Omental fat pad (tissue), 4 donors: ENCODE measurements at places on chromosomes 16 and 17.

DNA sequence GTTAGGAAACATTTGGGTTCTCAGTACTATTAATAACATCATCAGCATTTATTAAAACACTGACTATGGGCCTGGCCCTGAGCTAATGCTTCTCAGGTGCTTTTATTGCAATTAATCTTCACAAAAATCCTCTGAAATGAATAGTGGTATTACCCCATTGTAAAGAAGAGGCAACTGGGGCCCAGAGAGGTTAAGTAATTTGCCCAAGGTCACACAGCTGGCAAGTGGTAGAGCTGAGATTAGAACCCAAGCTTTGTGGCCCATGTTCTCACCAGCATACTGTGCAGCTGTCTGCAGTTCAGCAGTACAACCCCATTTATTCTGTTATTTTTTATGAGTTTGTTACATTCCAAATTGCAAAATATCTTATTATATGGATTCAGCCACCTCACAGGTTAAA lies 82.3 kb downstream of the TBC1D16 start:
- DNase-seq = no peak

- DNase-seq = no peak
Observed at GRCh38 chr16:82203198-82203597, 33.2 kb upstream of the MPHOSPH6 start.

DNA sequence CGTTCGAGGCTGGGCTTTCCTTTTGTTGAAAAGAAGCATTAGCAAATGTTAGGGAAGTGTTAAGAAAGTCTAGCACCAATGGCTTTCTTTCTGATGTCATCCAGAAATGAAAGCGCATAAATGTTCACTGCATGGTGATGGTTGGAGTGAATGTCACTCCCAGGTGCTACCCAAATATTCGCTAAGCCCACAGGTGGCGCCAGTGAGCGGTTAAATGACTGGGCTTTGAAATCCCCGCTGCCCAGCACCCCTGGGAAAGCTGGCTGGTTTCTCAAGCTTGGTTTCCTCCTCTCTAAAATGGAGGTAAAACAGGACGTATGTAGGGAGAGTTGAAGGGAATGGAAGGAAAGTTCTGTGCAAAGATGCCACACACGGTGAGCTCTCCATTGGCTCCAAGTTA lies 104.4 kb downstream of the IRX5 start:
- DNase-seq = no peak

- DNase-seq = no peak
Observed at GRCh38 chr17:7548585-7549400, at the start of gene TNFSF12. Gene TNFSF12, plus strand, starts transcription at chr17:7549058. Its CDS starts 96 bp downstream, at chr17:7549154.

GRCh38 chr17:73748508-73748907 lies 104.3 kb upstream of the SDK2 start:
- no peak for DNase-seq

DNA sequence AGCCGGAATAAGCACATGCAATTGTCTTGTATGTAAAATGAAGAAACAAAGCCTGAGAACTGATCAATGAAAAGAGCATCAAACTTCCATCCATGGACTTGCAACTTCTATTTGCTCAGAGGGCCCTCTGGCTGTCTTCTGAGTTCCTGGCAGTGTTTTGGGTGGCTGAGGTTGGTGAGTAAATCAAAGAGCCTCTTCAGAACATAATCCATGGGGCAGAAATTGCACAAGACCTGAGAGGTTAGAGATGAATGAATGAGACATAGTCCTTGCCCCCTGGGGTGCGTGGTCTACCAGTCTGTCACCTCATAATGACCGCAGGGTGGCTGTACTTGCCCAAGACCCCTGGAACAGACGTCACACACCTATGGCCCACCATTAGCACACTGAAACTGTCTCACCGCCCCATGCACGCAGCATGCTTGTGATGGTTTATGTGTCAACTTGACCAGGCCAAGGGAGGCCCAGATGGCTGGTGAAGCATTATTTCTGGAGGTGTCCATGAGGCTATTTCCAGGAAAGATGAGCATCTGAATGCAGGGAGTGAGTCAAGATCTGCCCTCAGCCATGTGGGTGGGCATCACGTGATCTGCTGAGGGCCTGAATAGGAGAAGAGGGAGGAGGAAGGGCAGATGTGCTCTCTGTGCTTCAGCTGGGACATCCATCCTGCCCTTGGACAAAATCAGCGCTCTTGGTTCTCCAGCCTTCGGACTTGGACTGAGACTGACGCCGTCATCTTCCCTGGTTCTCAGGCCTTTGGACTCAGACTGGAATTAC lies 8.3 kb downstream of the PIK3R6 start:
- DNase-seq = no peak

- no peak for DNase-seq
Observed at GRCh38 chr17:7897773-7898172, 9.2 kb downstream of the CHD3 start.

DNA sequence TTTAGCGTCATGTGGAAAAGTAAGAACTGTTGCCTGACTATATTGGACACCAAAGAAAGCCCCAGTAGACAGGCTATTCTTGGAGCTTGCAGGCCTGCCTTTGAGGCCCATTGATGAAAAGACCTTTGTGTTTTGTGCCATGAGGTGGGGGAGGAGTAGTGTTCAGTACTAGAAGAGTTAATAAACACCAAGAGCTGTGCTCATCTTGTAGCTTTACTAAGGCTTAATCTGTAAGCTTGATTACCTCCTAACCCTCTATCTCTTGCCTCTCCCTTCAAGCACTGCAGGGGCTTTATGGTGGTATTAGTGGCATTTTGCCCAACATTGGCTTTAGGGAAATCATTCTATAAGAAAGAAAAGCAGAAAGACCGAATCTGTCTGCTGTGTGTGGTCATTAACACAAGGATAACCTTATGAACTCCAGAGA lies 220.2 kb upstream of the TBX2 start:
- no peak for DNase-seq

DNA sequence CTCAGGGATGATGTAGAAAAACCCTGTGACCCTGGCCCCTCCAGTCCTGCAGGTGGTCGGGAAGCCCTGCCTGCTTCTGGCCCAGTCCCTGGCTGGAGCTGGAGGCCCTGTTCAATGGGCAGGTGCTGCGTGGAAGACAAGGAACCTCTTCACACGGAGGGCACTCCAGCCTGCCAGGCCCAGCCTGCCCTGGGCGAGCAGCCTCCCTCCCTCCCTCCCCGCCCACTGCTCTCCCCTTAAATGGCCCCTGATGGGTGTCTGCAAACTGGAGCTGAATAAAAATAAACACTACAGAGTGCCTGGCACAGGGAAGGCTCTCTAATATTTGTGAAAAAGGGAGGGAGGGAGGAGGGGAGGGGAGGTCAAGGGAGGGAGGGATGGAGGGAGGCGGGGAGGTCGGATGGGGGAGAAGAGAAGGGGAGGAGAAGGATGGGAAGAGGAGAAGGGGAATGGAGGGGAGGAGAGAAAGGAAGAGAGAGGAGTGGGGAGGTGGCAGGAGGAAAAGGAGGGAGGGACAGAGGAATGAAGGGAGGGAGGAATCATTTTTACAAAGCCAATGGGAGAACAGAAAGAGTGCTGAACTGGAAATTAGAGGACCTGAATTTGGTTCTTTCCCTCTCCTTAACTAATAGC lies 222.8 kb upstream of the TNRC6C start:
- no peak for DNase-seq

DNA sequence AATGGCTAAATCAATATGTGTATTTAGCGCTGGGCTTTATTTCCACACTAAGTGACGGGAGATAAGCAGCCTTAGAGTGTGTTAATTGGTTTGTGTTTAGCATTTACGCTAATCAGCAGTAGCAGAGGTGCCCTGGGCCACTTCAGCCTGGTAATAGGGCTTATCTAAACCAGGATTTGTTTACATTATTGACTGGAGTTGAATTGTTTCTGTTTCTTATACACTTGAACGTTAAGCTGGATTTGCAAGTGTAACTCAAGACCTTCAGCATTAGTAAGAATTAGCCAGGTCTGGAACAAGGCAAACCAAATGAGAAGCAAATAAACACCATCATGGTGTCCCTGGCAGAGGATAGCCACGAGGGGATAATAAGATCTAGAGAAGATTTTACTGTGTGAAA lies 313.6 kb downstream of the HS3ST4 start:
- DNase-seq = no peak

DNA sequence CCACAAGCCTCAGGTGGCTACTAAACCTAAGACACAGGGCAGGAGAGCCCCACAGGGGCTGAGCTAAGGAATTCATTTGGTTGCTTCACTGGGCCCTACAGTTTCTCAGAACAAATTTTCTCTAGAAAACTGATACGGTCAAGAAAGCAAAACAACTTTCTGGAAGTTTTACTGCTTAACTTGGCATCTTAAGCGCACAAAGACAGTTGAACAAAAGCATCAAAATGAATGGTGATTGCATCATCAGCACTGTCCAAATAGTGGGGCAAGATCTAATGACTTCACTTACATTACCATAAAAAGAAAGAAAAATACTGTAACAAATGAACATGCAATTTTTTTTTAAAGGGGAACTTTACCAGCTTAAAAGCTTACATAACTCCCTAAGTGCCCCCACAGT lies 47.6 kb downstream of the XPO6 start:
- no peak for DNase-seq

DNA sequence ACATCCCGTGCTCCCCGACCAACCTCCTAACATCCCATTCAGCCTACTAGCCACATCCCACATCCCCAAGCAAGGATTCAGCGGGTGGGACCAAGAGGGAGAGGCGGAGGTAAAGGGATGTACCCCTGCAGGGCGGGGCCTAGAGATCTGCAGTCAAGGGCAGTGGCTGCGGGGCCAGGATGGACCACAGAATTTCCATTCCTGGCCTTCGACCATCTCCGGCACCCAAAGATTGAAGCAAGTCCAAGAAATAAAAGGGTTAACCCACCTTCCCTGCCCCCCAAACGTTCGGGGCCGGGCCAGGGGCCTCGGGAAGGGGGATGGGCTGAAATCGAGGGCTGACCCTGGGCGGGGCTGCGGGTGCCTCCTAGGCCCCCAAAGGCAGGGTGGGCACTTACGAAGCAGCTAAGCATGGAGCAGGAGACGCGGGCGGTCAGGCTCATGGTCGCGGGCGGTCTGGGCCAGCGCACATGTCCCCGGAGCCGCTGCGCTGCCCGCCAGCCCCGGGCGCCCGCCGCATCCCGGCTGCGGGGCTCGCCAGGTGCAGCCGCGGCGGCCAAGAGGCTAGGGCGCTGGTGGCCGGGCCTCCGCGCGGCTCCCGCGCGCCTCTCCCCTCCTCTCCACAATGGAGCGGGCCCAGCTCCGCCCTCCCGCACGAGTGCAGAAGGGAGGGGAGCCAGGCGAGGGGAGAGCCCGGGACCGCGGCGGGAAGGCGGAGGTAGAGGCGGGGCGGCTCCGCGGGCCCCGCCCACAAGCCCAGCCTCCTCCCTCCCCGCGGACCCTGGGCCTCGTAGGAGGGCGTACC lies at the start of gene MTMR4:
MTMR4 (minus strand) TSS at position 674 of the 805 bp plus-strand sequence; CDS start at position 443, 231 bp downstream.
- DNase-seq = peak; percentile 50

GRCh38 chr17:7179317-7180254 lies at the start of gene ASGR1:
Gene ASGR1, minus strand, starts transcription at chr17:7179370. Its CDS starts 807 bp downstream, at chr17:7178563.
- no peak for DNase-seq

- no peak for DNase-seq
Observed at GRCh38 chr17:21370430-21370829, 5.7 kb upstream of the KCNJ12 start.

- peak; percentile 41 for DNase-seq
Observed at GRCh38 chr16:228852-229730, at the start of gene LUC7L. Gene LUC7L, minus strand, starts transcription at chr16:229449. Its CDS starts 110 bp downstream, at chr16:229339.

DNA sequence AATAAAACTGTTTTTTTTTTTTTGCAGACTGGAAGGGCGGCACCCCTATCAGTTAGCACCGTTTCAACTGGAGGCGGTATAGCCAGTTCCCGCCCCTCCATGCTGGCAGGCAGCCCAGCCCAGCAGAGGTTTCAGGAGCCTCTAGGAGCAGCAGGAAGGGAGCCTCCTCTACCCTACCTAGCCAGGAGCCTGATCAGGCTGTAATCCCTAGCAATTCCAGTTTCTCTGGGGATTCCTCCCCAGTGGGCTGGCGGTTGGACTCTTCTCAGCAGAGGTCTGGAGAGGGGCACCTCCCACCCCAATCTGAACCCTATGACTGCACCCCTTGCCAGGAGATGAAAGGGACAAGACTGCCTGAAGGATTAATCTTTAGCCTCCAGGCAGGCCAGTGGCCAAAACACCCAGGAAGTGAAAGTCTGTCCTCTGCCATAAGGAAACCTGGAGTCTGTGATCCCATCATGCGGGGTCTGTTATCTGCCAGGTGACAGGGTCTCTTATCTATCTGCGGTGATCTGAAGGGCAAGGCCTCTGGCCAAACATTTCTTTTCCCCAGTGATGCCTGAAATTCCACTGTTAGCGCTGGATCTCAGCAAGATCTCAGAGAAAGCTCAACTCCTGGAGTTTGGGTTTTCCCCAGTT lies 4.9 kb upstream of the CDH1 start:
- no peak for DNase-seq

DNA sequence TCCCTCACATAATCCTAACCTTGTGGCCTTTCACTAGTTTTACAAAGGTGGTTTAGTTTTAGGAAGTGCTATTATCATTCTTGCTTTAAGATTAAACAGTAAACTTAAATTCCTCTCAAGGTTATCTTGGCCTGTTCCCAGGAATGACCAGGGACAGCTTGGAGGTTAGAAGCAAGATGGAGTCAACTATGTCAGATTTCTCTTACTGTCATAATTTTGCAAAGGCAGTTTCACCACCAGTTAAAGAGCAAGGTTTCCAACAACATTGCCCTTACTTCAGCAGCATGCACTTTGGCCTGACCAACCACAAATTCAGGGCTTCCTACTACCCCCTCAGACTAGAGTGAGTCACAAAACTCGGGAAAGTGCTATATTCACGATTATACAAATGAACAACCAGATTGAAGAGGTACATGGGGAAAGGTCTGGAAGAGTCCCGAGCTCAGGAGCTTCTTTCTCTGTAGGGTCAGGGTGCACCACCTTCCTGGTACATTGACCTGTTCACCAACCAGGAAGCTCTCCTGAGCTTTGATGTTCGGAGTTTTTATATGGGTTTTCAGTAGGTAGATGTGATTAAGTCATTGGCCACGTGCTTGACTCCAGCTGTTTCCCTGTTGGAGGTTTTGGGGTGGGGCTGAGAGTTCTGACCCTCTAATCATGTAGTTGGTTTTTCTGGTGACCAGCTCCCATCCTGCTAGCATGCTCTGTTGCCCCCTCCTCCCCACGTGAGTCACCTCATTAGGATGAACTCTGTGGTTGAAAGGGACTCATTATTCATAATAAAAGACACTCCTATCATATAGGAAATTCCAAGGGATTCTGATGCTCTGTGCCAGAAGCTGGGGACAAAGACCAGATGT lies 19.4 kb downstream of the RHOT1 start:
- DNase-seq = no peak

DNA sequence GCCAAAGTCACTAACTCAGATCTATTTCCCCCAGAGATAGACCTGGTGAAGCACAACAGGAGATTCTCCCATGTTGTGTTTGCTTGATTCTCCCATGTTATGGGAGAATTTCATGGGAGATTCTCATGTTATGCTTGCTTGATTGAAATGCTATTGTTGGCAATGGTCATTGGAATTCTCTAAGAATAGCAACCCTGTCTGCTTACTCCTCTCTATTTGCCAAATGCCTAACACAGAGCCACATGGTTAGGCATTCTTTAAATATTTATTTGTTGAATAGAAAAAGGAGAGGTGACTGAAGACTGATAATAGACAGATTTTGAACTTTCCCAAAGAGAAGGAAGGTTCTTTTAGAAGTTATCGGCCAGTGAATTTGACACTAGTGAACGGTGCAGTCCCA lies 111.5 kb upstream of the MPHOSPH6 start:
- no peak for DNase-seq
